Stimulated activated CD8-positive, alpha-beta memory T cell treated with anti-CD3 and anti-CD28 coated beads, Interleukin-15, amount 100 ng/mL, for 1 hour (primary cell): ENCODE measurements at places on chromosomes 13 and 19.

DNA sequence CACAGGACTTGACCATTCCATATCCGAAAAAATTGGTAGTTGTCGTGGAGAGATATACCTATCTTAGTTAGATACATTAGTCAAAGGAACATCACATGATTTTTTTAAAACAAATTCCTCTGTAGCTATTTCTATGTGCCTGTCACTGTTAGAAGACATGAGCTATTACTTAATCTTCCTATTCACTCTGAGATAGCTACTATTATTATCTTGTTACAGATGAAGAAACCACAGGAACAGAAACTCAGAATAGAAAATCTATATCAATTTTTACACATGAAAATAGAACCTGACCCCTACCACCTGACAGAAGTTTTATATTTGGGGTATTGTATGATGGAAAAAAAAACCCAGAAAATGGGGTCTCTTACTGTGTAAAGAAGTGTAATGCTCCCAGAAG, 68.9 kb upstream of the TDRD3 start:
- no peak for DNase-seq

DNA sequence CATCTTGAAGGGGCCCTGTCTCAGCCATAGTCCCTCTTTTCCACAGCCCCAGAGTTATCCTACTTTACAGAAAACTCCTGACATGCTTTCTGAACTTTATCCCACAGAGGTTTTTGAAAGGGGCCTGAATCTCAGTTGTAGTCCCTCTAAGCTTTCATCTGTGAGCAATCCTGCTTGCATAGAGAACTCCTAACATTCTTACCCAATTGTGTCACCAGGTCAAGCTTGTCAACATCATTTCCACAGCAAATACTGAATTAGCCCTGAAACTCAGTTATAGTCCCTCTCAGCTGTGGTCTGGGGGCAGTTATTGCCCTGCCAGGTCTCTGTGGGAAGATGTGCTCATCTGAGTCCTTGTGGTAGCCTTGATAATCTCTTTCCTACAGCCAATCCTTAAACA, 2190.3 kb upstream of the PCDH20 start:
- DNase-seq = no peak

DNA sequence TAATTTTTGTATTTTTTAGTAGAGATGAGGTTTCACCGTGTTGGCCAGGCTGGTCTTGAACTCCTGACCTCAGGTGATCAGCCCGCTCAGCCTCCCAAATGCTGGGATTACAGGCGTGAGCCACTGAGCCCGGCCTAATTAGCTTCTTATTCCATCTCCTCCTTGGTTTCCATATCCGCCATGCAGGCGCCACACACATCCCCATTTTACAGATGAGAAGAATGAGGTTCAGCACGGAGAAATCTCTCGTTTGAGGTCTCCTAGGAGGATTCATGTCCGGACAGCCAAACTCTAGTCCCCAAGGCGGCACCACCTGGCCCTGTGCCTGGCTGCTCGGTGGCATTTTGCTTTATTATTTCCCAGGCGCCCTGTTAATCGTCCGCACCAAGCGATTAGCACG, 46.2 kb upstream of the PTPRS start:
- no peak for DNase-seq

DNA sequence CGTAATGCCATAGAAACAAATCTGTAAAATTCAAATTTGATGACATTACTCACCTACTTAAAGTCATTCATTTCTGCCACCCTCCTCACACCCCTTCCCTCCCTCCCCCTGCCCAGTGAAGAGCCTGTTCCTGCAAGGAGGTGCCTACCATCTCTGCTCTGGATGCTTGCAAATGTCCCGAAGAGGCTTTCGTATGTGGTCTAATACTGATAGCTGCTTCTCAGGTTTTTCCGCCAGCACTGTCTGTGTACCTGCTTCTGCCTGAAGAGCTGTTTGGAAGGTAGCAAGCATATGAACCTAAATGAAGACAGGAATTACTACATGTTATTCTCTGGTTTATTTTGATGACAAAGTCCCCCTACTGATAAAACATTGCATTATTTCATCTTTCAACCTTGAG, 57.1 kb downstream of the GPALPP1 start:
- no peak for DNase-seq

- no peak for DNase-seq
Measured at GRCh38 chr19:47330466-47330869, 1.5 kb upstream of the C5AR2 start.

- no peak for DNase-seq
Measured at GRCh38 chr19:48274938-48275337, 5.1 kb downstream of the ZNF114 start.

- no peak for DNase-seq
Measured at GRCh38 chr13:96100457-96101220, 10.7 kb downstream of the HS6ST3 start.
